ENCODE measurements at places on chromosomes 4 and X. TPM values are rescaled to one million over a fixed set of nuclear protein-coding genes. Genes with fewer than 3 reads are reported as not detected.

GRCh38 chr4:158811704-158812103, 42.9 kb downstream of the FNIP2 start:
- no peak for DNase-seq

- no peak for DNase-seq
Measured at GRCh38 chr4:98253499-98253898, 7.7 kb upstream of the RAP1GDS1 start.

GRCh38 chr4:154030746-154031145, 241.9 kb upstream of the SFRP2 start:
- no peak for DNase-seq

DNA sequence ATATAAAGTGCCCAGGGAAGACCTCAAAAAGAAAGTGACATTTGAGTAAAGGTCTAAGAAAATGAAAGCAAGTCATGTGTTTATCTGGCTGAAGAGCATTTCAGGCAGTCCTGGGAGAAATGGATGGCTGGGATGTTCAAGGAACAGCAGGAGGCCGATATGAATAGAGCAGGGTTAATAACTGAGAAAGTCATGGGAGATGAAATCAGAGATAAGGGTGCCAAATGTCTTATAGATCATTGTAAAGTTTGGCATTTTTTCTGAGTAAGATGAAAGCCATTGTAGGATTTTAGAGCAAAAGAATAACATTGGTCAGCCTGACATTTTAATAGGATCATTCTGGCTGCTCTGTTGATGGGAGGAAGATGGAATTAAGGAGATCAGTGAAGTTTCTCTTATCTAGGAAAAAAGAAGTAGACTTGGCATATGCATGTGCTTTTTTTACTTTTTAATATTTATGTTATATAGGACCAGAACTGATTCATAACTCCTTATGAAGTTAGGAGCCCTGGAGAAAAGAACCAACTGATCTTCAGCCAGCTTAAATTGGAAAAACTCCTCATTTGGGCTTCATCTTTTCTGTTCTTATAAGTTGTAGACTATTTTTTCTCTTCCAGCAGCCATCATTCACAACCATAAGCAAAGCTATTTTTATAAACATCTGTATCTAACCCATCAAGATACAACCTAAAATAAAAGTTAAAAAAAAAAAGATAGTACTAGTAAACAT, 18.6 kb downstream of the AIMP1 start:
- DNase-seq: no peak

GRCh38 chrX:138908577-138908976, 197.1 kb upstream of the FGF13 start:
- no peak for DNase-seq

DNA sequence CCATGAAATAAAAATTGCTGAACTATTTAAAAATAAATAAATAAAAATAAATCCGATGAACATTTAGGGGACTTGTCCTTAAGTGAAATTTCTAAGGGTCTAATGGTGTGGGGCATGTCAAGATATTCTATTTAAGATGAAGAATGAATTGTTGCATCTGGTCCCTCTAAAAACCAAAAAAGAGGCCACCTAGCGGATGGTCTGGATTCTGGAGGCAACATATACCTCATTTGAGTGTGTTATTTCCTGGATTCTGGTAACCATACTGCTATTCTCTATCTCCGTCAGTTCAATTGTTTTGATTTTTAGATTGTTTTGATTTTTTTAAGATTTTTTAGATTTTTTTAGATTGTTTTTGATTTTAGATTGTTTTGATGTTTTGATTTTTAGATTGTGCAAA, 28.3 kb downstream of the AGTR2 start:
- no peak for DNase-seq

GRCh38 chrX:16825264-16826035, 39.2 kb downstream of the TXLNG start:
- DNase-seq: no peak

GRCh38 chr4:173991316-173991715, 292.2 kb downstream of the FBXO8 start:
- peak; percentile 2 for DNase-seq

DNA sequence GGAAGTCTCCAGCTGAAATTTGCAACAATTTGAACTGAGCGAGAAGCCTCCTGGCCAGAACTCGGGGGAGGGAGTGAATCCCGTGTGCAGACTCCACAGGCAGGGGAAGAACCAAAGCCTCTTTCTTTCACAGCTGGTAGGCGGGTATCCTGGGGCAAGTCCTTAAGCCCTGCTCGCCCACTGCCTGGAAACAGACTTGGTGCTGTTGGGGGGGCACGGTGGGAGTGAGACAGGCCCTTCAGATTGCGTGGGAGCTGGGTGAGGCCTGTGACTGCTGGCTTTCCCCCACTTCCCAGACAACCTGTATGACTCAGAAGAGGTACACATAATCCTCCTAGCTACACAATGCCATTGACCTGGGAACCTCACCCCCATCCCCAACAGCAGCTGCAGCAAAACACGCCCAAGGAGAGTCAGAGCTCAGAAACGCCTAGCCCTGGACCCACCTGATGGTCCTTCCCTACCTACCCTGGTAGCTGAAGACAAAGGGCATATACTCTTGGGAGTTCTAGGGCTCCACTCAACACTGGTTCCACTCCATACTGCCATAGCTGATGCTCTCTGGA, 22.4 kb upstream of the RLIM start:
- no peak for DNase-seq

DNA sequence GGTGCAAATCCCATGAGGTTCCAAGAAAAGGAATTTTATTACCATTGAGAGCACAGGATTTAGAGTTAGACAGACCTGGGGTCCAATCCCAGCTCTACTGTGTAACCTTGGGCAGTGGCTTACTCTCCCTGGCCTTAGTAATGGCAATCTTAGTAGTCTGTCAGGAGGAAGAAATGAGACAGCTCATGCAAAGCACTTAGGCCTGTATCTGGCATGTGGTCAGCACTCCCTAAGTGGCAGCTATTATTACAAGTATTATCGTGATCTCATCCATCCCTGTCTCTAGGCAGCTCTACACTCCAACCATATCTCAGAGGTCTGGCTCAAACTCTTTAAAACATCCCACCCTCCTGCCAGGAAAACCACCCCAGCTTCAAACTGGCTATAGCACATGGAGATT, 129.6 kb upstream of the NALF2 start:
- DNase-seq: no peak

- no peak for DNase-seq
Measured at GRCh38 chr4:16764622-16765021, 133.8 kb downstream of the LDB2 start.

- DNase-seq: no peak
Measured at GRCh38 chrX:150036641-150037040, 98.3 kb upstream of the EOLA2 start.

GRCh38 chrX:38560776-38561125, 591 bp upstream of the TSPAN7 start:
- DNase-seq: no peak

DNA sequence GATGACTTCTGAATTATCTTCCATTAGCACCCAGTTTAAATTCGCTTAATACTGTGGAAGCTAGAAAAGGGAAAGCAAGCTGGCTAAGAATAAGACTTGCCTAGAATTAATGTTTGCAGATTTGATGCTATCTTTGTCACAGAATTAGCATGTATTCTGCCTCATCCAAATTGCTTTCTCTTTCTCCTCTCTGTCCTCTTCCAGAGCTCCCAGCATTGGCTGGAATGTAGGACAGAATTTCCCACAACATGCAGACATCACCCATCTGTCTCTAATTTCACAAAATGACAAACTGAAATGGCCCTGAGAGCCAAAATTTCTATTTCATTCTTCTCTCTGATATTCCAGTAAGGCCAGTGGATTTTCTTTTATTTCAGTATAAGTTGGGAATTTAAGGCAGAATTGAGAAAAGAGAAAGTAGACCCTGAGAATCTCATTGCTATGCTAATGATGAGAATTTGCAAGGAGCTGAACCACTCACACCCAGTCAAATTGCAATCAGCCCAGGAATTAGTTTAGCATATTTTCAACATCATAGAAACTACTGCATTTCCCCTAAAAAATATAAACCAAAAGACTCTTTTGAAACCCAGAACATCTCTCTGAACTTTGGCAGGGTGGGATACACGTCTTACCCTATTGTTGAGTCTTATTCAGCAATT, 188.8 kb downstream of the RCHY1 start:
- DNase-seq: no peak

- DNase-seq: no peak
Measured at GRCh38 chr4:67204441-67204840, 340.9 kb downstream of the CENPC start.

DNA sequence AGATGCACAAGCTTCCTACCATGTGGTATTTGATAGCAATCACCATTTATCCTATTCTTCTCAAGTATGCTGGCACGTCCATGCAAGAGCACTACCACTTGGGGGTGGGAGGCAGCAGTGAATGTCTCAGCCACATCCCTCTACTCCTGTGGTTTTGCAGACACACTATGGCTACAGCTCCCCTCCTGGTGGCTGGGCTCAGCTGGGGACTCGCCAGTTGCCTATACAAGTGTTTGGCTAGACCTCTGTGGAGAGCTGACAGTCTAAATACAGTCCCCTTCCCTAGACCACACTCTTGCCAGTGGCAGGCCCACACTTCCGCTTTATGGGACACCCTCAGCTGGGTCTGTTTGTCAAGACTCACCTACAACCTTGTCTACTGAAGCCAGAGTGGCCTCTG, 53.2 kb downstream of the ADGRA3 start:
- DNase-seq: no peak

- no peak for DNase-seq
Measured at GRCh38 chrX:20527558-20528011, 260.9 kb upstream of the RPS6KA3 start.

- no peak for DNase-seq
Measured at GRCh38 chr4:140296335-140297220, 76.9 kb upstream of the SCOC start.

- no peak for DNase-seq
Measured at GRCh38 chrX:11481035-11481434, 184.7 kb downstream of the ARHGAP6 start.

DNA sequence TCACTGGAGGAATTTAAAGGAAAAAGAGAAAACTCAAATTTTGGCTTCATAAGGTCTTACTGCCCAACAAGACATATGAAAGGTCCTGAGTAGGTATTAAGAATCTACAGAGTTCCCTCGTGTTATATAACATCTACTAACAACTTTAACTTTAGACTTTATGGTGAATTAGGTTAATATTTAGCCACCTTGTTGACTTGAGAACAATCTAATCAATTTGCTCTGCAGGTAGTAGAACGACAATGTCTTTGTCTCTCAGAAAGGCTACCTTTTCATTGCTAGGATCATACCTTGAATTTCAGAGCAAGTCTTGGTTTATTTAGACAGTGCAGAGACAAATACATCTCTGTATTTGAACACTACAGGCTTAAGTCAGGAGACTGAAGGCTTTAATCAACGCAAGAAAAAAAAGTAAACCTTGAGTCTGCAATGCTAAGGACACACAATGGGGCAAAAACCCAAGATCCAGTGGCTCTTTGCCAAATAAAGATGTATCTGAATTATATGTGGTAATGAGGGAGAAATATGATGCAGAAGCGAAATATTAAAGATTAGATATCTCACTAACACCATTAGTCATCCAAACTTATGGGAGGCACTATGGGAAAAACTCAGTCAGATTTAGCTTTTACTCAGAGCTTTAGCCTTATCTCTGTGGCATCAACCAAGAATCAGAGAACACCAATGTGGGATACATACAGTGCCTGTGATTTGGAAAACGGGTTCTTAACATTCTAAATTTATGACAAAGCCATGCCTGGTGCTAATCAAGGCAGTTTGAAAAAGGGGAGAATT, 93.6 kb upstream of the FTHL17 start:
- DNase-seq: no peak

DNA sequence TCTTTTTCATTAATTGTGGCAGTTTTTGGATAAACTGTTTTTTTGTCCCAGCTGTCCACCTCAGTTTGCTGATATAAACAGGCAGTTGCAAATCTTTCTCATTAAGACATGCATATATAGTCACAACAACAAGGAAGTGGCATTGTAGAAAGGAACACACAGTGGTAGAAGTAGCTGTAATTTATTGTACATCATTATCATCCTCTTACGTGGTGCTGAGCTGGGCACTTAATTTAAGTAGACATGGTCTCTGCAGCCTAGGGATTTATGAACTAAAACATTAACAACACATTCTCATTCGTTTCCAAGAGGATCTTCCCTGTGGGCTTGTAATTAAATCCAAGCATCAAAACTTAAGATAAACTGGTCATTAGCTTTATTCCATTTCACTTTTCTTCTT, 500.2 kb downstream of the INPP4B start:
- DNase-seq: no peak

DNA sequence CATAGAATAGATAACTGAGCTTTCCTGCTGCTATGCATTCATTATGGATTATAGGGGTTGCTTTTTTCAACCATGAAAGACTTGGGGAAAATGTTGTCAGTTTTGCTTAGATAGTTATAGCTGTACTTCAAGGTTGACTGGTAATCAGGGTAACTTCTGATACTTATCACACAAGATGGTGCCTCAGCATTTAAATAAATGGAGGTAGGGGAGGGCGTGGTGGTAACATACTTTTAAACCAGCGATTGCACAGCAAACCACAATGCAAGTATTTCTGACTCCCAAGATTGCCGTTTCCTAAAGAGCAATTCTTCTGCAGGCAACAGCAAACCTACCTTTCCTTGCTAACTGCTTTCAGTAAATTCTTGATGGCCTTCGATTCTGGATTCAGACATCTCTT, 1.3 kb downstream of the CXCL10 start:
- no peak for DNase-seq

GRCh38 chrX:106710771-106711170, 15.7 kb upstream of the RNF128 start:
- DNase-seq: no peak

- no peak for DNase-seq
Measured at GRCh38 chrX:24293412-24293811, 20.5 kb downstream of the SUPT20HL2 start.

DNA sequence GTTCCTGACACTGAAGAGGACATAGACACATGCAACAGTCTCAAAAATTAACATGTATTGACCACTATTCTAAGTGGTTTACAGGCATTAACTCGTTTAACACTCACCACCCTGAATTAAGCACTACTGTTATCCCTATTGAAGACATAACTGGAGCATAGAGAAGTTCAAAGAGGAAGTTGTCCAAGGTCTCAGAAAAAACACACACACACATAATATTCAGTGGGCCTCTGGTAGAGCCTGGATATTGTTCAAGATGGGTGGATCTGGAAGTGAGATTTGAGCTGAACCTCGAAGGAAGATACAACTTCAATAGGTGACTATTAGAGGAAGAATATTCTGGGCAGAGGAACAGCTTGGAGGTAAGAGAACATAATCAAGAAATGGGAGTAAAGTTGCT, 334.9 kb downstream of the HNRNPD start:
- DNase-seq: no peak

The UGT8 gene
- 10.2 TPM for polyA plus RNA-seq

The EPHA5 gene
- polyA plus RNA-seq: 0.08 TPM

The BEX1 gene
- 10.6 TPM for polyA plus RNA-seq

The MAGEA12 gene
- not detected for polyA plus RNA-seq

The RASGEF1B gene
- polyA plus RNA-seq: 8.4 TPM

The EBP gene
- polyA plus RNA-seq: 33.3 TPM

The ADH6 gene
- polyA plus RNA-seq: 14.6 TPM

The VCX2 gene
- polyA plus RNA-seq: not detected

The HMX1 gene
- polyA plus RNA-seq: not detected
